COR-L47 (cell line): ENCODE measurements at places on chromosomes 6 and 20.
A peak's percentile ranks its signal among the peaks of the same experiment; 100 is the strongest.

DNA sequence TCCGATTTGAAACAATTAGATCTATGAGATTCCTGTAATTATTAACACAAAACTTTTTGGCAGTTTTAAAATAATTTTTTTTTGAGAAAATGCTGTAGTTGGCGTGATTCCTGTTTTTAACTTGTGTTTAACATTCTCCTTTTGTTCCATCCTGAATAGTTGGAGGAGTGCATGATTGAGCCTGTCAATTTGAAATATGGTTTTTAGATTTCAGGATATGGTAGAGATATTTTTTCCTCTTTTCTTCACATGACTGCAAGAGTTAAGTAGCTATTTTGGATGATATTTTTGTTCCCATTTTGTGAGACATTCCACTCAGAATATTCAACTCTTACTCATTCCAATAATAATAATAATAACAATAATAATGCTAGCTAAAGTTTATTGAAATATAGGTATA lies 241.7 kb upstream of the MAN1A1 start:
- DNase-seq = no peak

DNA sequence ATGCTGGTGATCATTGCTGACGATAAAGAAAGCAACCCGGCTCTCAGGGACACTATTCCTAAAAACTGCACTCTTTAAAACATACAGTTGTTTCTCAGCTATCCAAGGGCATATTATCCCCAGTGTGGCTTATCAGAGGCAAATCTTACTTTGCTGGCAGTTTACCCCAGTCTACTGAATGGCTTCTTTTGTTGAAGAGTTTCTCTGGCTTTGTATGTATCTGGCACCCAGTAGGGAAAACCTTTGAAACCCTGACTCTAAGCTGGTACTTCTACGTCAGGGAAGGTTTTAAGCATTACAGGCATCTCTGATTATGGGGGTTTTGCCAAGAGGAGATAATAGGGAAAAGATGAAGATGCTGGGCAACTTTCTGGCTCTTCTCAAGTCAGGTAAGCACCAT lies 637.6 kb upstream of the CHD6 start:
- DNase-seq = no peak

DNA sequence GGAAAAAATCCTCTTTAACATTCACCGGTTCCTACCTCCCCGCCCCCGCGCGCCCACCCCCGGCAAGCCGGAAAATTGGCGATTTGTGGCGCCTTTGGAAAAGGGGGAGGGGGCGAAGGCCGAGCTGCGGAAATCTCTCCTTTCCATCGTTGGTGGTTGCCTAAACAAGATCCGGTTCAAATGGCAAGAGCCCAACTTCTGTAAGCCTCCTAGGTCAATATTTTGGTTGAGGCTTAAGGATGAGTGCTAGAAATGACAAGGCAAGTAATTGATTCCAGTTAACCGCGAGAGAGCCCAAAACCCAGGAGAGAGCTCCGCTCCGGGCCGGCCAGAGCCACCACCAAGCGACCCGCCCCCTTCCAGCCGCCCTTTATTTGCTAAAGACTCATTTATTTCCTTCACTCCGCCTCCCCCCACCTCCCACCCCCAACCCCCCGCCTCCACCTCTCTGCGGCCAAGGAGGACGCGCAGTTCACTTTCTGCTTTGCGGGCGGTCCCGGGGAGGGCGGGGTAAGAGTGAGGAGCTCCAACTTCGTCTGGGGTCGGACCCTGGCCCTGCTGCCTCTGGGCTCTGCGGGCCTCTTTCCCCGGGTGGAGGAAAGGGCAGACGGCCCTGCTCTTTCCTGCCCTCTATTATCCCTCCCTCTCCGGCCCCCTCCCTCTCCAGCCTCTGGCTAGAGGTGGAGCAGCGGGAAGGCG lies 838 bp upstream of the NKX2-2 start:
- DNase-seq = no peak

DNA sequence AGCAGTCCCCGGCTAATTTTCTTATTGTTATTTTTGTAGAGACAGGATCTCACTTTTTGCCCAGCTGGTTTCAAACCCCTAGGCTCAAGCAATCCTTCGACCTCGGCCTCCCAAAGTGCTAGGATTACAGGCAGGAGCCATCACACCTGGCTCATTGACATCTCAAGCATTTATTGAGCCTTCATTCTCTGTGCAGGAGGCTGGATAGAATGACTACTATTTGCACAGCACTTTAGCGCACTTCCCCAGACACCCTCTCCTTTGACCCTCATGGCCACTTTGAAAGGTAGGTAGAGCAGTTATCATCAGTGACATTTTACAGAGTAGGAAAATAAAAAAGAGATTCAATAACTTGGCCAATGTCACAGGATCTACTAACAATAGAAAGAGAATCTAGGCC lies 124.0 kb upstream of the STXBP5 start:
- DNase-seq = no peak

DNA sequence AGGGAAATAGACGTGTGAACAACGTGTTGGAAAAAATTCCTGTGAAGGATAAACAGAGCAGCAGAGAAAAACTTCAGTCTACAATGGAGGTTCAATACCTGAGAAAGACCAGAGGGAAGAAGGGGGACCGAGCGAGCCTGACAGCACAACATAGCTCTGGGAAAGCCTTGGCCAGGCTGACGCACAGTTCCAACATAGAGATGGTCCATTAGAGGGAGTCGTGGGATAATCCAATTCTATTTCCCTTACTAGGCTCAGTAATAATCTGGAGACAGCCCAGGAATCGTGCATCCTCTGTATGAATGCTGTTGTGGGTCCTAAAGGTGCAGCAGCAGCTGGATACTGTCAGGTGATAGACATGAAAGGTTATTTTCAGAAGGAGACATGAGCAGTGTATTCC lies 370.8 kb upstream of the BTBD3 start:
- DNase-seq = no peak

DNA sequence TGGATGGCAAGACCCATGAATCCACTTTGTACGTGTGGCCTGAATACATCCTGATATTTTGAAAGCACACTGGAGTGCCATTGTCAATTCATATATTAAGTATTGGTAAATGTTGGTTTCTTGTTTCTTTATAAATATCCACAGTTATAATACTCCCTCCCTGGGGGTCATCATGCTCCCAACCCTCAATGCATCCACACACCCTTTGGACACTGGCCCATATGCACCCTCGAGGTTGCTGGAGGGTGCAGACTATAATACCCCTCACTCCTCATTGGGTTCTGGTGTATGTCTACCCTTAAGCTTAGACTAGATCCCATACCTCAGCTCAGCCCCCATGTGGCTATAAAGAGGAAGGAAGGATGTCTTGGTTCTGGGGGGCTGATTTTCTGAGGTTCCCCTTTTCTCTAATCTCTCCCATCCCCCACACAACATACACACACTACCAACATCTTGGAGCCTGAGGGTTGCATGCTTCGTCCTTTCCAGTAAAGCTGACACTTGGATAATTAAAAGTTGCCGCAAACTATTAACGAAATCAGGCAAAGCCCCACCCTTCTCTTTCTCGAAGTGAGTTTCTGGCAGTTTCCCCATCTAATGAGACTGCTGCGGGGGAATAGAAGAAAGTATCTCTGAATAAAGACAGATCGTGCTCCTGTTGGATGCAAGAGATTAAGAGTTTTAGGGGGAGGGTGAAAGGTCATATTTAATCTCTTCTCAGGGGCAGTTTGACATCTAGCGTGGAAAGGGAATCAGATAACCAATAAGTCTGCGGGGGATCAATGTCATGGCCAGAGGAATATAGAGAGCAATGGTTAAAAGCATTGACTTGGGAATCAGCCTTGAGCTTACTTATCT lies 7.4 kb downstream of the PIM1 start:
- DNase-seq = no peak

DNA sequence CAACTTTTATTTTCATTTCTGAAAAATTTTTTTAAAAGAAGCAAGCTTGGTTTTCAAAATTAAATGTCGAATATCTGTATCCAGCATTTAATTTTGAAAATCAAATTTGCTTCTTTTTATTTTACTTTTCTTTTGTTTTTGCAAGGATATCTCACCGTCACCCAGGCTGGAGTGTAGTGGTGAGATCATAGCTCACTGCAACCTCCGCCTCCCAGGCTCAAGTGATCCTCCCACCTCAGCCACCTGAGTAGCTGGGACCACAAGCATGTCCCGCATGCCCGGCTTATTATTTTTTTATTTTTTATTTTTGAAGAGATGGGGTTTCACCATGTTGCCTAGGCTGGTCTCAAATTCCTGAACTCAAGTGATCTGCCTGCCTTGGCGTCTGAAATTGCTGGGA lies 17.0 kb upstream of the EPB41L2 start:
- no peak for DNase-seq

- DNase-seq = no peak
Measured at GRCh38 chr20:3744806-3745685, 12.6 kb downstream of the HSPA12B start.

DNA sequence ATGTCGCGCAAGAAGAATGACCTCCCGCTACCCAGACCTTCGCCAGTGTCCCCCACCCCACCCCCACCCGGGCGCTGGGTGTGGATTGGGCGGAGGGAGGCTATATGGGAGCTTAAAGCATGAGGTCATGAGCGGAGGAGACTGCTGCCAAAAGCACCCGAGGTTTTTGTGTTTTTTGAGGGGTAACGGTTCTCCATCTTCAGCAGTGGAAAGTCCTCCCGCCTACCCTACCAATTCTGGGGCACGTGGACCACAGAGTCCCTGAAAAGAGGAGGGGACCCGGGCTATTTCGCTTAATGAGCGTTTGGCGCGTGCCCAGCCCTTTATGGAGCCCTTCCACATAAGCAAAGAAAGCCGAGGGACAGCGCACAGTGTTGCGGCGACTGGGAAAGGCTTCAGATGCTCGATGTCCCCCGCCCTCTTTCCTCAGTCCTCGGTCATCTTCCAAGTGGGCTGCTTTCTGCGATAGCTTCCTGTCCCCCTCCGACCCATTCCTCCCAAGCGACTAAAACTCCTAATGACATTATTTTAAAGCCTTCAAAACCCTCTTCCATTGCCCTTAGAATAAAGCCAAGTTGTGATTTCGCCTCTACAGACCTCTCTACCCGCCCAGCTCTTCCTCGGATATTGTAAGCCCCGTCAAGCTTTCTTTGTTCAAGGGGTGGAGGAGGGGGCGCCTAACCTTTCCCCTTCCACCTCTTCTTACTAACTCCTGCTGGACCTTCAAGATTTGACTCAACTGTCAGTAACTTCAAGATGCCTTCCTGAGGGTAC lies 2.1 kb upstream of the TRERF1 start:
- DNase-seq = peak; percentile 8

DNA sequence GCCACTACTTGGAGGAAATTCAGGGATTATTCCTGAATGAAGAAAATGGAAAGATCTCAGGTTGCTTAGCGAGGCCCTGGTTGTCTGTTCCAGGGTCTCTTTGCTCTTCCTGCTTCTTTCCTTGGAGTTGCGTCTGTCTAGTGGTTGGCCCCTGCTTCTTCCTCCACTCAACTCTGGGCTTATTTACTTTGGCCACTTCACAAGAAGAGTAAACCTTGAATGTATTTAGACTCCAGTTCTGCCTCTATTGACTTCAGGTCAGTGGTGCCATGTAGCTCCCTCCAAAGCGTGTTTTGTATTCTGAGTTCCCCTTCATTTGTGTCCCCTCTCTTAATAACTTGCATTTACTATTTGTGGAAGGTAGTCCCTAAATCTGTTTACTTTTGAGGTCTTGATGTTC lies 456.5 kb downstream of the UTRN start:
- DNase-seq = no peak

DNA sequence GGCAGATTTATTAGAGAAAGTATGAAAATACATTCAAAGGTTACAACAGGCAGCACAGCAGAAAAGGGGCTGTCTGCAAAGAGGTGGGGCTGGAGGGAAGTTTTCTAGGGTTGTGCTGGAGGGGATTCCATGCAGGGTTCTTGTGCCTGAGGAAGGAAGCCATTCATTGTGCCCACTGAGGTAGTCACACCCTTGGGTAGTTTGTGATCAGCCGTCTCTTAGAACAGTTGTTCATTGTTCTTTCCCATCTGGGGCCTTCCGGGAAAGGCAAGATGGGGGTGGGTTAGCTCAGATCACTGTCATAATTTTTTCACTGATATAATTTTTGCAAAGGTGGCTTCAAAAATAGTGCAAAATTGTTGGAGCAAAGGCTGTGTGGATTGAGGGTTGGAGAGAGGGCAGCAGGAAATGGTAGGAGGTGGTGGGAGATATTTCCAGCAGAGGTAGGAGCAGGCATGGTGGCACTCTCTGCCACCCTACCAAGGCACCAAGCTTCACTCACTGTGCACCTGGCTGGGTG lies 80.5 kb upstream of the GPR6 start:
- DNase-seq = no peak

- DNase-seq = no peak
Measured at GRCh38 chr6:17741507-17741906, 34.8 kb upstream of the NUP153 start.

GRCh38 chr20:50320901-50321796 lies 130.5 kb downstream of the CEBPB start:
- no peak for DNase-seq

GRCh38 chr6:143958839-143959399 lies 49.1 kb downstream of the PLAGL1 start:
- no peak for DNase-seq

- DNase-seq = no peak
Measured at GRCh38 chr6:27478141-27478705, 5.3 kb upstream of the ZNF184 start.

DNA sequence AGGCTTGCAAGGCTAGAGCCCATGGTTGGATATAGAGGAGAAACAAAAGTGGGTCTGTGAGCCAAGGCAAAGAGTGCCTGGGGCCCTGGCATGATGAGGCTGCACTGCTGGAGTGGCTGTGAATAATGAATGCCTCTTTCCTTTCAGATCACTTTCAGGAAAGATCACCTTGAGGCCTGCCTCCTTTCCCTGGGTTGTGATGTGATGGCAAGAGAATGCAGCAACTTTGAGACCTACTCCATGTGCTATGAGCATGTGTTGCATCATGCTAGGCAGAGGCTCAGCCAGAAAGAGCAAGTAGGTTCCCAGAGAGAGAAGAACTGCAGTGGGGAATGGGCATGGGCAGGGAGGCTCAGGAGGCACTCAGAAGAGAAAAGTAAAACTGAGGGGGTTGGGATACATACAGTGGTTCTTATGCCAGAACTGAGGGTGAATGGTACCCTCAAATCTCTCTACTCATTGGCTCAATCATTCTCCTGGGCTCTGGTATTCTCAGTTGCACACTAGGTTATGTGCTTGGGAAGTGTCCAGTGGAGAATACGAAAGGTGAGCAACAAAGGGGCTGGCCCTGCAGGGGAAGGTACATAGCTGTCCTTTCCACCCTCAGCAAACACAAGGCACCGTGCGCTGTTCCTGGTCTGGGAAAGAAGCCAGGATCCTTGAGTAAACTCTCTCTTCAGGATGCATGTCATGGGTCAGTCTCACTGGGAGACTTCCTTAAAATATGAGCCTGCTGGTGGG lies 45.9 kb downstream of the CD164 start:
- DNase-seq = peak; percentile 35

DNA sequence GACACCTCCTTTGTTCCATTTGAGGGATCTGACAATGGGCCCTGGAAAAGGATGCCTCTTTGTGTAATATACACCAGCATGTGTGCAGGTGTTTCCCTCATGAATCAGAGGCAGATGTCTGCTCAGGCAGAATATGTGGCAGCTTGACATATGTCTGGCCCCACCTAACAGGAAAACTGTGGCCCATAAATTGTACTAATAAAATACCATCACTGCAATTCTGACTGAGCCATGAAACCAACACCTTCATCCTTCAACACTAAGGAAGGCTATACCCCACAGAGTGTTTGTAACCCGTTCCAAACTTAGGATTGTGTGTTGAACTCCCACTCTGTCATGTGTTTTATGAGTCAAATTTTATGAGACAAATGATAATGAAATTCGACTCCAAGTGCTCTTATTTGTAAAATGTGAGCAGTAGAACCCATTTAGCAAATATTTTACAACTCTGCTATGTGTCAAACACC lies 22.7 kb downstream of the LAMA4 start:
- DNase-seq = peak; percentile 60

GRCh38 chr20:33697129-33697528 lies 10.9 kb upstream of the E2F1 start:
- no peak for DNase-seq
